ENCODE measurements at places on chromosomes 11 and 22.

DNA sequence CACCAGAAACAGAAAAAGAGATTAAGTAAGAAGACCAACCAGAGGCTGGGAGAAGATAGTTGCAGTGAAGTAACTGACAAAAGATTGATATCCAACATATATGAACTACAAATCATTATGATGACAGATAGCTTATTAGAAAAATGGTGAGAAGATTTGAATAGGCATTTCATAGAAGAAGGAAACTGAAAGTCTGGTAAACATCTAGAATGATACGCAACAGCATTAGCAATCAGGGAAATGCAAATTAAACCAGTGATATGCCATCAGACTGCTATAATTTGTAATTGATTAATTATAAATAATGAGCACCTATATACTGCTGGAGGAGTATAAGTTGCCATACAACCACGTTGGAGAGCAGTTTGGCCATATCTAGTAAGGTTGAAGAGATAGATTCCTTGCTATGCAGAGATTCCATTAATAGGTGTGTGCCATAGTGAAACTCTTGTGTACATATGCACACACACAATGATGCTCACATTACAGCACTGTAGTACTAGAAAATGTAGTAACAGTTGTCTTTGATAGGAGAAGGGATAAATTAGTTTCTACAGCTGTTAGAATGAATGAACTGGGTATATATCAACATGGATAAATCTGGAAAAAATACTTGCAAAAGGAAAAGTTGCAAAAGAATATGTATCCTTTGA is 20.5 kb downstream of the RNF169 start:
- no peak for DNase-seq

GRCh38 chr11:130738611-130739010 is 177.7 kb downstream of the SNX19 start:
- DNase-seq: no peak

DNA sequence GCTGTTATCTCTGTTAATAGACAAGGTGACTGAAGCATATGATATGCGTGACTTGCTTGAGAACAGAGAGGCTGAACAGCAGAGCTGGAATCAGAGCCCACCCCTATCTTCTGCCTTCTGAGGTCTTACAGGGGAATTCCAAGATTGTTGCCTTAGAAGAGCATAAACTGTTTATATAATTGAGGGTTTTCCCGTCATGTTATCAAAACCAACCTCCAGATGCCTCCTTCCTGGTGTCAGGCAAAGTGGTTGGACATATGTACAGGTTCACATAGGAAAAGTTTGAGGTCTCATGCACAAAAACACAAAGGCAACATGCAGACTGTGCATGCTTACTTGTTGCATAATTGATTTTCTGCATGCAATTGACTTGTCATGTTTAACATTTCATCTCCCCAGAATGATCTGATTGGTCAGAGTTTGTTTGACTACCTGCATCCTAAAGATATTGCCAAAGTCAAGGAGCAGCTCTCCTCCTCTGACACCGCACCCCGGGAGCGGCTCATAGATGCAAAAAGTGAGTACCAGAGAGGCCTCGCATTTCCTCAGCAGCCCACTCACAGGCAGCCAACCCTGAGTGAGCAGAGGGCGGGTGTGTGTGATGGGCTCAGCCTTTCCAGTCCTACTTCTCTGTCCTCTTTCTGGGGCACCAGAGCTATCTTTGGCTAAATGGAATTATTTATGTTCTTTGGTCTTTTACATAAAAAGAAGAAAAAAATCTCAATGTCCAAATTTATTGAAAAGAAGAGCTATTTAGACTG is 88.9 kb downstream of the BMAL1 start:
- no peak for DNase-seq

- no peak for DNase-seq
Observed at GRCh38 chr11:12598330-12599256, 75.6 kb upstream of the TEAD1 start.

DNA sequence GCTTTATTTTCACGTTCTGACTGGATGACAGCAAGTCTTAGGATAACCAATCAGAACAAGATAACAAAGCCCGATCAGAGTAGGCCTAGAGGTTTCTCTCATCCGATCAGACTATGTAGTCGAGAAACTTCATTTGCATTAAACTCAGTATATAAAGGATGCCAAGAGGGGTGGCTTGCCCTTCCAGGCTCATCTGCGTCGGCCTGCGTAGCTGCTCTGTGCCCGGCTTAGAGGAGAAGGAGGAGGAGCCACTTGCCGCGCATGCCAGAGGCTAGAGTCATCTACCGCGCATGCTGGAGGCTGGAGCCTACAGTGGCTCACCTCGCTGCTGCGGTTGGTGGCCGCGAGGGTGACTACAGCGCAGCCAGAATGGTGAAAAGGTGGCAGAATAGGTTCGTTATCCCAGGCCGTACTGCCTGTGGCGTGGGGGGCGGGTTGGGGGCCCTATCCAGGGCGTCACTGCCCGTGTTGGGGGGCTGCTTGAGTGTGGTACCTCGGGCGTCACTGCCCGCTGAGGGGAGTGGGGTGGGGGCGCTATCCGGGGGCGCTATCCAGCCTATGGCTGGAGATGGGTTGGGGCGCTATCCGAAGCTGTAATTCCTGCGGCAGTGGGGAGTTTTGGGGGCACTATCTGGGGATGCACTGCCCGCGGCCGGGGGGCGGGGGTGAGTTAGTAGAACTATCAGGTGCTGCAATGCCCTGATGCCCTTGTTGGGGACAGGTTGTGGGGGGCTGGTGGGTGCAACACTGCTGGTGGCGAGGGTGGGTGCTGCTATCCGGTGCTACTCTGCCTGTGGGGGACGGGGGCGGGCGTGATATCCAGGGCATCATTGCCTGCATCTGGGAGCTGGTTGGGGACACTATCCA is at the start of gene RFPL2:
Gene RFPL2, minus strand, starts transcription at position 218 of the 867 bp plus-strand sequence. CDS start 2,622 bp downstream, outside the sequence.
- no peak for DNase-seq

GRCh38 chr22:22109693-22110466 is 127.3 kb upstream of the TOP3B start:
- DNase-seq: no peak

GRCh38 chr22:45934659-45935341 is 42.2 kb downstream of the WNT7B start:
- no peak for DNase-seq

GRCh38 chr11:20046416-20046815 is 113.9 kb downstream of the DBX1 start:
- no peak for DNase-seq

DNA sequence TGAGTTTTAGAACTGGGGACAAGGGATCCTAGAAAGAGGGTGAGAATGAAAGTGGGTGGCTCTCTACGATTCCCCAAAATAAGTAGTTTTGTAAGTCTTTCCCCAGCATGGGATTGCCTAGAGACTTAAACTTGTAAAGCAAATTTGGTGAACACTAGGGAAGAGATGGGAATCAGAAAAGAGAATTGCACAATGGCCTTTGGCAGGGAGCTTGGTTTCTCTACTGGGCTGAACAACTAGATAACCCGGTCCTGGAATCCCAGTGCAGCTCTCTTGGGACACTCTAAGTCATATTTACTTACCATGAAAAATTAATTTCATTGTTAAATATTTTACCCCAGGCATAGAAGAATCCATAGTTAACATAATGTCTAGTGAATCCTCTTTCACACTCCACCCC is 16.5 kb upstream of the USP18 start:
- no peak for DNase-seq

DNA sequence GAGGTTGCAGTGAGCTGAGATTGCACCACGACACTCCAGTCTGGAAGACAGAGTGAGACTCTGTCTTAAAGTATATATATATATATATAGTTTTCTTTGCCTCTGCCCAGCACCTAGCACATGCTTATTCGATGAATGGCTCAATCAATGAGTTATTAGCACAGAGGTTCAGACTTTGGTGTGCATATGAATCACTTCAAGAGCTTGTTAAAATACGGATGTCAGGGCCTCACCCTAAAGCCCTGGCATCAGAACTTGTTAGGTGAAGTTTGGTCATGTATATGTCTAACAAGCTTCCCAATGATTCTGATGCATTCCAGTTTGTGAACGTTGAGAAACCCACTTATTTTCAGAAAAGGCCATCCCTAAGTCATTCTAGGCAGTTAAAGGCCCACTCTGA is 21.8 kb upstream of the TMEM86A start:
- no peak for DNase-seq

DNA sequence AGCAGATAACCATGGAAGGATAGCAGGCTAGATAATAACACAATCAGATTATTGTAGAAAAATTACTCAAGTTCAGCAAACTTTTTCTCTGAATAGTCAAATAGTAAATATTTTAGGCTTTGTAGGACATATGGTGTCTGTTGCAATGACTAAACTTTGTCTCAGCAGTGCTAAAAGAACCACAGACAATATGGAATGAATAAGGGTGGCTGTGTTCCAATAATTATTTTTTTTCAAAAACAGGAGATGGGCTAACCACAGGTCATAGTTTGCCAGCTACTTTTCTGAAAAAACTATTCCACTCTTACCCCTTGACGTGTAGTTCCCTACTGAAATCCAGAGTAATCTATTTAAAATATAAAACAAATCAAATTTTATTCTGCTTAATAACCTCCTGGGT is 153.9 kb upstream of the LRRC4C start:
- no peak for DNase-seq

GRCh38 chr11:64560941-64561340 is 30.1 kb upstream of the SLC22A12 start:
- no peak for DNase-seq

GRCh38 chr11:71364176-71364671 is 84.0 kb downstream of the DHCR7 start:
- no peak for DNase-seq

- no peak for DNase-seq
Observed at GRCh38 chr22:24433828-24434470, 6.5 kb downstream of the ADORA2A start.

GRCh38 chr11:16958833-16959232 is 55.4 kb downstream of the PLEKHA7 start:
- DNase-seq: no peak

- DNase-seq: no peak
Observed at GRCh38 chr22:29670626-29671025, 49.2 kb upstream of the CABP7 start.

- DNase-seq: no peak
Observed at GRCh38 chr22:36734171-36735058, 30.9 kb upstream of the CACNG2 start.

DNA sequence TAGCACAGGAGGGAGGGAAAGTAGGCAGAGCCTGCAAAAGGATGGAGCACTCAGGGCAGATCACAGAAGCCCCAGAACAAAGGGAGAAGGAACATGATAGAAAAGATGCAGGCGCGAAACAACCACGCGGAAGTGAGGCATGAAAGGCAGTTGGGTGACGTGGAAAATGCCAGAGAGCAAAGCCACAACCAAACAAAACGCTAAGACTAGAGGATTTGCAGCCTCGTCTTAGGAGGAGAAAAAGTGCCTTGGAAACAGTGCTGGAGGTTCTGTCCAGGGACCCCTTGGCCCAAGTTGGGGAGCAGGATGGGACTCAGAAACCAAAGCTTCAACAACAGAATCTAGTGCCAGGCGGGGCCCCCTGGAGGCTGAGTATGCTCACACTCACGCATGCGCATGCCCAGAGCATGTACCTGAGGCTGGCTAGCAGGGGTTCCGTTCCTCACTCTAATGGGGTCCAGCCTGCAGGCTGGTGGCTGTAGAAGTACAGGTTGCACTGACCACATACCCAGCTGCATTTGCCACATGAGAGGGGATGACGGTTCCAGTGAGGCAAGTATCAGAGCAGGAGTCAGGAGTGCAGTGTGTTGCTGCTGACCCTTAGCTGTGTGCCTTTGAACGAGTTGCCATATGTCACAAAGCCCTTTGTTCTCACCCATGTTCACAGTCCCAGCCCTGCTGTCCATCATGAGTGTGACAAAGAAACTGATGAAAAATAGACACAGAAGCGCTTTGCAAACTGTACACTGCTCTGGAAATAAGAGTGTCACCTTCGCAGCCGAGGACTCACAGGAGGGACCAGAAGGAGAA is 568.6 kb upstream of the CADM1 start:
- no peak for DNase-seq

GRCh38 chr22:25395468-25395867 is 169.0 kb upstream of the GRK3 start:
- DNase-seq: no peak
